IPS DF 6.9 (cell line): ENCODE measurements at places on chromosomes 11 and 22.

- no peak for DNase-seq
Measured at GRCh38 chr11:3004481-3004880, 12.4 kb upstream of the NAP1L4 start.

GRCh38 chr11:65108469-65109123, 3.1 kb upstream of the TM7SF2 start:
- DNase-seq = no peak

GRCh38 chr22:42184852-42185251, 54.2 kb upstream of the CYP2D6 start:
- DNase-seq = no peak

GRCh38 chr11:134572741-134573675, 161.0 kb upstream of the B3GAT1 start:
- no peak for DNase-seq

GRCh38 chr11:34433899-34434298, 4.8 kb upstream of the CAT start:
- no peak for DNase-seq

DNA sequence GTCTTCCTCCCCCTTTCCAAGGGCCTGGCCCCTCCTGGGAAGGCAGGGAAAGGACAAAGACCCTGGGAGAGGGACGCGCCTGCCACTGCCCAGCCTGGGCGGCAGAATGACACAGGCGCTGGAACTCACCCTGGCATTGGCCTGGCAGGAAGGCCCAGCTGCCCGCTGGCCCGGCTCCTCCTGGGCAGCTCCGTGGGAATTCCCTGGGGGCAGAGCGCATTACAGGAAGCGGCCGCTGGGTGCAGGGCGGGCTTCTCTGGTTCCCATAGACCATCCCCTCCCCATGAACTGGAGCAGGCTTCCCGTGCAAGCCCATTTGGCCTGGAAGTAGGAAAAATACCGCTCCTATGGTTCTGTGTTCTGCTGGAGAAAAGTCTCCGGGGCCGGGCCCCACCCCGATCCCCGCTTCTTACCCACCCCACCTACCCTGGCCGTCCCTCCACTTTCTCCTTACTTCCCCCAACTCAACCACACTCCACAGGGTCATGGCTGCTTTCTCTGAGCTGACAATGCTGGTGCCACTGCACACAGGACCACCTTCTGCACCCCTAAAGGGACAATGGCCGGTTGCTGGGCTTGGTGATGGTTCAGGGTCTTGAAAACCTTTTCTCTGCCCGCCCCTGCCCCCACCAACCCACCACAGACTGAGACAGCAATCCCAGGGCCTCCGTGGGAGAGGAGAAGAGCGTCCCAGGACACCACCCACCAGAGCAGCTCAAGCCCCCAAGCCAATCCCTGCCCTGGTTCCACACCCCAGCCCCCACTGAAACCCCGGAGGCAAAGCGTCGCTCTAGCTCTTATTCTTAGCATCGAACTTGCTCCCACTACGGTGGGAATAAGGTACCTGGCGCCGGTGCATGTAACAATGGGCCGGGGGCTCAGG, 58.9 kb downstream of the LINC01488 start:
- DNase-seq = no peak

- no peak for DNase-seq
Measured at GRCh38 chr11:32602657-32603415, 19.2 kb downstream of the EIF3M start.

DNA sequence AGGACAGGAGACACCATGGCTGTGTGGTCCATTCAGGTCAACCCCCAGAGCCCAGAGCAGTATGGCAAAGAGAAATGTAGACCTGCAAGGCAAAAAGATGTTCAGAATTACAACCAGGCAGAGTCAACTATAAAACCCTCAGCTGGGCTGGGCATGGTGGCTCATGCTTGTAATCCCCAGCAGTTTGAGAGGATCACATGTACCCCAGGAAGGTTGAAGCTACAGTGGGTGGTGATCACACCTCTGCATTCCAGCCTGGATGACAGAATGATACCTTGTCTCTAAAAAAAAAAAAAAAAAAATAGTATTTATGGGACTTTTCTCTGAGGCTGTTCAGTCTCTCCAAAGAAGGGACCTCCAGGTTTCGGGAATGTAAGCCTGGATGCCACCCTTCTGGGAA, 18.4 kb upstream of the LDHA start:
- no peak for DNase-seq

DNA sequence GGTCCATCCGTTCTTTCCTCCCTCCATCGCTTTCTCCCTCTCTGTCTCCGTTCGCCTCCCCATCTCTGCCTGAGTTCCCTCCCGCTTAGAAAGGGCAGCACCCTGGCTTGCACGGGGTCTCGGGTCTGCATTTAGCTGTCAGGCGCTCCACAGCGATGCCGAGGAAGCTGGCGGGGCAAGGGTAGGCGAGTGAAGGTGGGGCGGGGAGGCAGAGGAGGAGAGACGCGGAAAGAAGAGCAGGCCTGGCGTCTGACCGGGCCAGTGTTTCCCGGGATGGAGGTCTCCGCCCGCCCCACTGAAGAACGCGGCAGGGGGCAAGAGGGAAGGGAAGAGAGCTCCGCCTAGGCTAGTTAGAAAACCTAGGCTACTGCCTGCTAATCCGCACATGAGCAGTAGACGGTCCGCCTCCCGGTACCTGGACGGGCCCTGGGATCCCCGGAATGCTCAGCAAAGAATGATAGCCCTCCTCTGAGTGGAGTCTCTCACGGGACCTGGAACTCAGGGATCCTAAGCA, 3922.5 kb upstream of the OR11H1 start:
- DNase-seq = no peak

- no peak for DNase-seq
Measured at GRCh38 chr11:22720457-22720856, 54.0 kb downstream of the GAS2 start.

GRCh38 chr11:121372671-121373429, 79.3 kb upstream of the SORL1 start:
- DNase-seq = no peak

DNA sequence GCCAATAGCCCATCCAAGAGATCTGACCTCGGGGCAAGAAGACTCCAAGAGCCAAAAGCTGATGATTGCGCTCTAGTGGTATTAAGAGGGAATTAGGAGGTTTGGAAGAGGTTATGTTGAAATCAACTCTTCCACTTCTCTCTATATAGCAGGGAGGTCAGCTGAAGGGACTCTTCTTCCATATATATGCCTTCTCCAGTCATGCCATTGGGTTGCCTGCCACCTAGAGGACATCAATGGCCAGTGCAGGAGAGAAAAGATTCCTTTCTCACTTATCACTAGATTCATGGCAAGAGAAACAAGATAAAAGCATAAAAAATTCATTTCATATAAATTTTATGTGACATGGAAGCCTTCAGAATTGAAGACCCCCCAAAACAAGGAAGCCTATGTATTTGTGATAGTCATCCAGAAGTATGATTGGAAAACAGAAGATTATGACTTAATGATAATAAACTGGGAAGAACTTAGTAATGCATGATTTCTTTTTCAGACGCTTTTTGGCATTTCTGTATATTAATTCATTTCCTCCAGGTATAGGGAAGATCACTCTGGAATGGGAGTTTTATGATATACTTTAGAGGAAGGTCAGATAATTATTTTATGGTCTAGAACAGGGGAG, 435.1 kb upstream of the DDI1 start:
- peak; percentile 35 for DNase-seq

DNA sequence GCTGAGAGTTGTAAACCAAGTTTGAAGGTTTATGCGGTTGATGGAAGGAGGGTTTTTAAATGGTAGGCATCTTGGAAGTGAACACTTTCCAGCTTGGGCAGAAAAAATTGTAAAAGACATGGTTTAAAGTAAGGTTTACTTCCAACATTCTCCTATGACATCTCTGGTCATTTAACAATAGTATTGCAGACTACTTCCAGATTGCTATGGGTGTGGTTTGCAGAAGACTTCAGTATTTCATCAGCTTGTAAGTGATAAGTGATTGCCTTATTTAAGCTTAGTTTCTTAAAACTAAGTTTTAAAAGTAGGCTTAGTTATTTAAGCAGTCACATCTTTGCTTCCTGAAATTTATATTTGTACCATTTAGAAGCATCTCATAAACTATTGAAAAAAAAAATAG, 7.2 kb upstream of the STT3A start:
- DNase-seq = no peak

GRCh38 chr11:116707161-116707629, 65.6 kb downstream of the BUD13 start:
- DNase-seq = no peak

- no peak for DNase-seq
Measured at GRCh38 chr22:46542011-46542985, 4.9 kb upstream of the CELSR1 start.

DNA sequence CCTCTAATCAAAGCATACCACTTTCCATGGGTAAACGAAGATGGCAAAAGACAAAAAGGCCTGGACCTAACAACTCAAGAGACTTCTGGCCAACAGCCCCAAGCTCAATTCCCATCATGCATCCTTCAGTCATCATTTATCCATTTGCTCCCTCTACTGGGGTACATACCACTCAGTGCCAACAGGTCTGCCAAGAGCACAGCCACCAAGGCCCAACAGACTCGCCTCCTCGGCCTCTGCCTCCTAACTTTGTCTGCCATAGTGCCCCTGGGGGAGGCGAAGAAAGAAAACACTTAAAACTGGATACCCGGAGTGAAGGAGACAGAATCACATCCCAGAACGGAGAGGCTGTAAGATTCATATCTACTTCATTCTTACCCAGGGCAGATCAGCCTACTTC, 1.1 kb downstream of the HYOU1 start:
- no peak for DNase-seq

DNA sequence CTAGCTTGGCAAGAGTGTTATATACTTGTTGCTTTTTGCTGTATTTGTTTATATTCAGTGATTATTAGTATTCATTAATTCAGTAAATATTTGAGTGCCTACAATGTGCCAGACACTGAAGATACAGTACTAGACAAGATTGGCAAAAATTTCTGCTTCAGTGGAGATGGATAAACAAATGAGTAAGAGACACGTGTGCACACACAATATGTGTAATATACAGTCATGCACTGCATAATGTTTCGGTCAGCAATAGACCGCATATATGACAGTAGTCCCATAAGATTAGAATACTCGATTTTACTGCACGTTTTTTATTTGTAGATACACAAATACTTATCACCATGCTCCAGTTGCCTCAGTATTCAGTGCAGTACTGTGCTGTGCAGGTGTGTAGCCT, 104.9 kb upstream of the GAL start:
- no peak for DNase-seq

- DNase-seq = no peak
Measured at GRCh38 chr22:49869845-49870712, 16.4 kb downstream of the ZBED4 start.

GRCh38 chr11:74677131-74677530, 54.1 kb downstream of the CHRDL2 start:
- DNase-seq = no peak

GRCh38 chr11:11519184-11519583, 102.6 kb downstream of the GALNT18 start:
- no peak for DNase-seq

- DNase-seq = no peak
Measured at GRCh38 chr11:92885600-92885999, 83.9 kb upstream of the MTNR1B start.

- DNase-seq = no peak
Measured at GRCh38 chr22:32649515-32650200, 151.8 kb upstream of the TIMP3 start.

DNA sequence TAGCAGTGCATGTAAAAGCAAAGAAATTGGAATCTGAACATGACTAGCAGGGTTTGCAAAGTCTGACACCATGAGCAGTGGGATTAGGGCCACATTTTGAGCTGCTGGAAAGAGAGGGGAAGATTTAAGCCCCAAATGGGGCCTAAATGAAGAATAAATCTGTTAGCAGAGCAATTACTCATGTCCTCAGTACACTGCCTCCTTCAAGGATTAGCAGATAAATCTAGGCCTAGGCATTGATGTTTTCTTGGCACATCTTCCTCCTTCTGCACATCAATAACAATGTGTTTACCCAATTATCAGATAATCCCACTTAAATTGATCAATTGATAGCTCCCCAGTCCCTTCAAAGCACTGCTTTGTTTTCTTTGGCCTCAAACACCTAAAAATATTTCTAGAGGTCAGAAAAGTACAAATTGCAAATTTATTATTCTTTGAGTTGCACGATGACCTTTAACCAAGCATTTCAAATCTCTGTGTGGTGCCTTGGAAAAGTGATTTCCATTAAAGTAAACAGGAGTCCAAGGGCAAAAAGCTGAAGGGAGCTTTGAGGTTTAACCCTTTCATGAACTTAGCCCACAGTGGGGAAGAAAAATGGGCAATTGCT, 514.7 kb upstream of the CHORDC1 start:
- DNase-seq = no peak

DNA sequence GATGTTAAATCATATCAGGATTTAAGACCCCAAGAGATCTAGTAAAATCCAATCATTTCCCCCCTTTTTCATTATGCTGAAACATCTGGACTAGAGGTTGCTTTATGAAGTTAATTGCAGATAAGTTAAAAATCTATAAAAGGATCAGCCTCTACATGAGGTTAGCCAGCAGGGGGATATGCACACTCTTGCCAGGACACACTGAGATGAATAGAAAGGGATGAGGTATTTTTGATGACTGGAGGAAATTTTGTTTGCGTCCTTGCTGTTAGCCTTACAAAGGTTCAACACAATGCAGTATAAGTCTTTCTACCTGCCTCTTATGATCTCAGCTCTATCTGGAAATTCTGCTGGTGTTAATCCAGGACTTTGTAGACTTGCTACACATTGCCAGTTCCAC, 1034.3 kb downstream of the LRRC4C start:
- no peak for DNase-seq

DNA sequence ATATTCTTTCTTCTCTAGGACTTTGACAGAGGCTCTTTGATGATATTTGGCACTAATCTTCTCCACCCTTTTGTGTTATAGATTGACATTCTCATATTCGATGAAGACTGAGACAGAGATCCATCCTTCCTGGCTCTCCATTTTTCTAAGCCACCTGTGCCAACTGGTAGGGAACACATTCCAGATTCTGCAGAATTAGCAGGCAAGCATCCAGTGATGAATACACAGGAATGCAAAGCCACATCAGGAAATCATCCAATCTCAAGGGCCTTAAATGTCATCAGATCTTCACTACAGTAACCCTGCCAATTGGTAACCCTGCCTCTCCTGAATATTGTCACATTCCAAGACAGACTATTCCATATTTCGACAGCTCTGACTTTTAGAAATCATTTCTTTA, 718.4 kb upstream of the API5 start:
- no peak for DNase-seq

DNA sequence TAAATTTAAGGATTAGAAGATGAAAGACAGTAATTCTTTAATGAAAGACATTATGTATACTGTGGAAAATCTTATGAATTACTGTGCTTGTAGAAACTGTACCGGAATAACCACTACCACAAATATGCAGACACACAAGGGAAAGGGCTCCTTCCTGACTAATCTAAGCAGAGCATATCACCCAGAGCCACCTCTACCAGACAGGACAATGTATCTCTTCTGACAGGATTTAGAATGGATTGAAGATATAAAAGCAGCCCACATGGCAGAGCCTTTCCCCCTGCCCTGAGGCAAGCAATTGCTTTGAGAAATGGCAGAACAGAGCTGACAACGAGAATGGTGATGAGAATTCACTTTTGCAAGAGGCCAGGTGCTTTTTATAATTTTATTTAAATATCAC, 144.1 kb downstream of the NOX4 start:
- no peak for DNase-seq
